ENCODE measurements at places on chromosomes 3 and 15. TPM values are rescaled to one million over a fixed set of nuclear protein-coding genes. Genes with fewer than 3 reads are reported as not detected.

DNA sequence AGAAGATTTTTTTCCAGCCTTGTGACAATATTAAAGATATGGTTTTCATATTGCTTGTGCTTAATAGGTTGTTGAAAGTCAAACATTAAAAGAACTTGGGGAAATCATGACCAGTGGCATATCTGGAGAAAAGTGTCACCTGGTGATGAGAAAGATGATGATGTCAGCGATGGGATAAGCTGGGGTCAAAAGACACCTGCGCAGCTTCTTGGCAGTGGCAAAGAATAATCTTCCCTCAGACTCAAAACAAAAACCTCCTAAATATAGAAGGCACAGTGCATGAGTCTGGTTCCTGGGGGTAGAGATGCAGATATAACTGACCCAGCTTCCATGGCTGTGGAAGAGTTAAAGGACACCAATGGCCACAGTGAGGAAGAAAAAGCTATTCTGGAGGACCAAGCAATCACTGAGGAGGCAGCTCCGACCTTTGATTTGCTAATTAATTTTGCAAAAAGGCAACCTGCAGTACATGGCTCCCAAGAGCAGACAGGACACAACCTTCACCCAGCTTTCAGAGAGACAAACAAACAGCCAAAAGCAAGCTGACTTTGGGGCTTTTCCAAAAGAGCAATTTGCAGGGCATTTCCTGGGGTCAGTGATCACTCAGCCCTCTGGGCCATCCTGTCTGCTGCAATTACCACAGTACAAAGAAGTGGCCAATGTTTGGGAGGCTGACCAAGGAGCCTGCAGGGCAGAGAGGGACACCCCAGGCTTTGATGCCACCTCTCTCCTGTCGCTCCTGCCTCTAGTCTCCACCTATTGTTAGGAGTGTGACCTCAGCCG is 17.6 kb upstream of the SEMA5B start:
- no peak for DNase-seq

Gene ONECUT1
- total RNA-seq = not detected

DNA sequence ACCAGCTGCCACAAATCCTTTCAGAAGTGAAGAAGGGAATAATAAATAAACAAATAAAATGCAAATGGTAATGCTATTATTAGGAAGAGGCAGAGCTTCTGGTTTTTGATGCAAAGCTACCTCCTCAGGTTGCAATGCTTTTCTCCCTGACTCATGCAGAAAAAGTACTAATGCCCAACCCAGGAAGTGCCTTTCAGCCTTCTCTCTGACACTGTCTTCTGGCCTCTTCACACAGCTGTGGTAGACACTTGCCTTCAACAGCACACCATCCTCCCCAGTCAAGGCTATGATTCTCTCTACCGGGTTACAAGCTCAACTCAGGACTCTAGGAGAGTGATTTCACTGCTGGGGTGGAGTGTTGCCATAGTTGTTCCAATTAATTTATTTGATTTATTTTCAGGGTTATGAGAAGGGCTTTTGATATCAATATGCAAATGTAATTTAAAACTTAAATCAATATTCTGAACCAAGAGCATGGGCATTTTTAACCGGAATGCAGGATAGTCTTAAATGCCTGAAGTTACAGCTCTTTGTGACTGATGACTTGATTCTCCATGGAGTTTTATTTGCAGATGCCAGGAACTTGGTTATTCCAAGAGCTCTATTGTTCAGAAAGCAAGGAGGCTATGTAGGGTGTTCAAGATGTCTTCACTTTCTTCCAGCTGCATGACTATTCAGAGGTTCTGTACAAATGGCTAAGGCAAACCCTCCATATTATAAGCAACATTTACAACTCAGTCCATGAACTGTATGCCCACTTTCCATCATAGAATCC is 27.1 kb upstream of the GALNT15 start:
- no peak for DNase-seq

- no peak for DNase-seq
These were observed 148.5 kb upstream of the NAALADL2 start for GRCh38 chr3:174710612-174711011.

DNA sequence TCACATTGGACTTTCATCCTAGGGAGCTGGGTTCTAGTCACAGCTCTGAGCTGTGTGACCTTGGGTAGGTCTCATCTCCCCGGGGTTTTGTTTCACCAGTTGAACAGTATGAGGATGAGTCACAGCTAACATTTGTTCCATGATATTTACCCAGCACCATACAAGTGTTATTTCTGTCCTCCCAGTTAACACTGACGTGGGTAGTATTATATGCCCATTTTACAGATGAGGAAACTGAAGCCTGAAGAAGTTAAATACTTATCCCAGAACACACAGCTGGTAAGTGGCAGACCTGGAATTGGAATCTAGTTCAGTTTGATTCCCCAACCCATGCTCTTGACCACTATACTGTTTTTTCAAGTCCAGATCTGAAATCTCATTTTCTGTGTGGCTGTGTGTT is 908 bp upstream of the RARB start:
- DNase-seq = no peak

Gene RBMS3
- total RNA-seq = 2.3 TPM

Gene SOX14
- total RNA-seq = not detected

- no peak for DNase-seq
These were observed 1250.1 kb downstream of the ZPLD1 start for GRCh38 chr3:103684904-103685303.

- DNase-seq = no peak
These were observed 101.5 kb upstream of the SATB1 start for GRCh38 chr3:18526667-18527066.

DNA sequence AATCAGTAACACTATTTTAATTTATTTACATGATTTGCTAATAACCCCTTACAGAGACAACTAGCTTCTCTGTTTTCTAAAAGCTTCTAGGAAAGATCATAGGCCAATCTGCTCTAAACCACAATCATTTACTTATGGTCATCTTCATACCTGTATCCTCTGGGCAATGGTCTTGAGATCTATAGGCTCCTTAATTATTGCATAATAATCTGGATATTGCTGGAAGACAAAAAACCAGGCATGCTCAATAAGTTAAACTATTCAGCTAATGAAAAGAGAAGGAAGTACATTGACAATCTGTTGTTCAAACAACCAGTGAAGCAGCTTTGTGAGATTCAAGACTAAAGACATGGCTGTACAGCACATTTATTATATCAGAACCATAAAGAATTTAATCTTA is 34.1 kb downstream of the PBRM1 start:
- no peak for DNase-seq

- DNase-seq = no peak
These were observed 58.0 kb downstream of the KY start for GRCh38 chr3:134592806-134593205.

DNA sequence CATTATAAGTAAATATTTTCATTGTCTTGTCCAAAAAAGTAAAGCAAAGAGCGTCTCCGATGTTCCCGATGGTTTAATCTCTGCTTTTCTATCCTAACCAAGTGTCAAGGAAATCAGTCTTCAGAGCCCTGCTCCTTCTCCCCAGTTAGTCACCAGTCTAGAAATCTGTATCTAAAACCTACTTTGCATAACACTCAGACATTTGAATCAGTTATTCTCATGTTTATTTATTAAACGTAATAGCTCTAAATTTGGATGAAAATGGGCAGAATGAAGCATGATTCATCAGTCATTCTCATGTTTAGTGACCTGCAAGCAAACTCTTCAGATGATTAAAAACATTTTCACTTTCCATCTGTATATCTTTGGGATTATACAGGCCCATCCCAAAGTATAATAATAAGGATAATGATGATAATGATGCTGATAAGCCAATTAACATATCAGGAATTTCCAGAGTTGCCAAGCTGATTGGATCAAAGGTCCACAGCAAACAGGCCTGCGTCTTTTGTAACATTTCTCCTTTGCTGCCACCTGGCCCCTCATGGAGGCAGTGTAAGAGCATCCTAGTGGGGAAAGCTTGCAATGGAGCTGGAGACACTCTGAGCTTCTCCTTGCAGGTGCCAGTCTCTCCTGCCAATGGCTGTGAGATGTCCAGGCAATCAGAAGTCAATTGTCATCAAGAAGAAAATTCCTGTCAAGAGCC is 273.9 kb downstream of the IGSF11 start:
- DNase-seq = no peak

DNA sequence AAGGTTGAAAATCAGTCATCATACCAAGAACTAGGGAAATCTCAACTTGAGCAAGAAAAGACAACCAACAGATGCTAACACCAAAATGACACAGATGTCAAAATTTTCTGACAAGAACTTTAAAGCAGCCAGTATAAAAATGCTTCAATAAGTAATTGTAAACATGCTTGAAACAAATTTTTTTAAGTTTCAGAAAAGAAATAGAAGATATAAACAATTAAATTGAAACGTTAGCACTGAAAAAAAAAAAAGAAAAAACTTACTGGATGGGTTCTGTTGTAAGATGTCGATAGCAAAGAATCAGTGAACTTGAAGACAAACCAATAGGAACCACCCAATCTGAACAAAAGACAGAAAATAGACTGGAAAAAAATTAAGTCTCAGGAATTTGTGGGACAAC is 8.0 kb downstream of the MYD88 start:
- no peak for DNase-seq

DNA sequence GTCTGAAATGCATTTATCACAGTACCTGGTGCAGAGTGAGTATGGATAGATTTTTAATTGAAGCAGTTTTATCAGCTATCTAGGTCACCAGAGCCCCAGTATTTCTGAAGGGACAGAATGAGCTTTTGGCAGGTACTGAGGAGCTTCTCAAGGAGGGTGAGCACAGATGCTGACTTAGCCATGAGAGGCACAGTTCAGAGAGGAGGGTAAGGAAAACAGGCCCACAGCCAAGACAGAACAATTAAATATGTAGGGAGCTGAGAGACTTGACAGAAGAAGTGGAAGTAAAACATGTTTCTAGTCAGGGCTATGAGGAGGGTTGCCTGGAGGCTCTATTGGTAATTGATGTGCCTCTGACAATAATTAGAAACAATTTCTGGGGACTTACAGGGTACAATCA is 20.1 kb downstream of the ZNF80 start:
- DNase-seq = no peak

- no peak for DNase-seq
These were observed 18.8 kb downstream of the ASTE1 start for GRCh38 chr3:131007782-131008181.

GRCh38 chr3:195111319-195111705 is 159.6 kb downstream of the XXYLT1 start:
- DNase-seq = no peak

Gene PATL2
- 16.1 TPM for total RNA-seq

DNA sequence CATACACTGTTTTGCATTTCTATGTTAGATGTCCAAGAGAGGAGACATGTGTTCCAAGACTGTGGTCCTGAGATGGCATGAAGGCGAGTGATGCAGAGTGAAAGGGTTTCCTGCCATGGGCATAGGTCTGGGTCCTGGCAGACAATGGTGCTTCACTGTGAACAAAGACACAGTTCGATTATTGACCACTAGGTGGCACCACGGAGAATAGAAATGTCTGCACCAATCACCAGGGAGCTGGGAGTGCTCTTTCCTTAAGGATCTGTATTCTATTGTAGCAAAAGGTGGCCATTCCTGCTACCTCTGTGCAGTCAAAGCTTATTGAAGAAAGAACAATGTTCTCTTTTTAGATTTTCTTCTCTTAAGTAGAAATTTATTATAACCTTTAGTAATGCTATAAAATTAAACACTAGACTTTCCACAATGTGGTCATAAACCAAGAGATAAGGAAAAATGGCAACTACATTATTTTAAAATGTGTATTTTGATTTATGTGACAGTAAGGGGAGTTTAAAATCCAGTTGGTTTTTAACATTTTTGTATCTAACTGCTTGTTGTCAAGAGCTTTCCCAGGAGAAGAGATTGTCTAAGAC is 88.7 kb downstream of the GABRG3 start:
- DNase-seq = peak; percentile 49

- no peak for DNase-seq
These were observed 106.8 kb downstream of the EDEM1 start for GRCh38 chr3:5294356-5294755.

Gene AGBL1
- total RNA-seq = not detected

DNA sequence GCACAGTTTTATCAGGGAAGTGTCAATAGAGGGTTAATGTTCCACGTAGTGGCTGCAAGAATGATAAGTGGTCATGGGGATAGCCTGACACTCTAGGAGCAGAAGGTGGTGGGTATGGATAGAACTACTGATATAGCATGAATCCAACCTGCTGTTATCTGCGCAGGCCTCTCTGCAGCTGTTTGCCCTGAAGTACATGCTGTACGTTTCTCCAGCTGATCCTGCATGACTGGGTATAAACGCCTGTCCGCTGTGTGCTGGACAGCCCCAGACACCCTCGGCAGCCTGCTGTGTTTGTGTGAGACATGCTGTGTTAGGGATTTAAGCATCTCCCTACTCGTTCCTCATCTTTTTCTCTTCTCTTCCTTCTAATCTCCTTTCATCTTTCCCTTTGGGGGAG is 87.1 kb downstream of the LPP start:
- DNase-seq = no peak

Gene TNFAIP8L3
- not detected for total RNA-seq

DNA sequence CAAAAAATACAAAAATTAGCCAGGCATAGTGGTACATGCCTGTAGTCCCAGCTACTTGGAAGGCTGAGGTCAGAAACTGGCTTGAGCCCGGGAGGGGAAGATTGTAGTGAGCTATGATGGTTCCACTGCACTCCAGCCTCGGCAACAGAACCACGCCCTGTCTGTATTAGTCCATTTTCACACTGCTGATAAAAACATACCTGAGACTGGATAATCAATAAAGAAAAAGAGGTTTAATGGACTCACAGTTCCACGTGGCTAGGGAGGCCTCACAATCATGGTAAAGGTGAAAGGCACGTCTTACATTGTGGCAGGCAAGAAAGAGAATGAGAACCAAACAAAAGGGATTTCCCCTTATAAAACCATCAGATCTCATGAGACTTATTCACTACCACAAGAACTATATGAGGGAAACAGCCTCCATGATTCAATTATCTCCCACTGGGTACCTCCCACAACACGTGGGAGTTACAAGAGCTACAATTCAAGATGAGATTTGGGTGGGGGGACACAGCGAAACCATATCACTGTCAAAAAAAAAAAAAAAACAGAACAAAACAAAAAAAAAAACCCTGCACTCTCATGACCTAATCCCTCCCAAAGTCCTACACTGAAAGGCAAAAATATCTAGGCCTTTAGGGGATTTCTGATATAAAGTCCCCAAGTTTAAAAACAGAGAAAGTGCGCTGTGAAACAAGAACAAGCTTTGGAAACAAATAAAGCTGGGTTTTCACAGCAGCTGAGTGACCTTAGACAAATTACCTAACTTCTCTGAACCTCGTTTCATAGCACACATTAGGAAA is 224.7 kb downstream of the IGSF11 start:
- no peak for DNase-seq

GRCh38 chr15:67850994-67851571 is 11.2 kb upstream of the RNU6-1 start:
- DNase-seq = no peak

DNA sequence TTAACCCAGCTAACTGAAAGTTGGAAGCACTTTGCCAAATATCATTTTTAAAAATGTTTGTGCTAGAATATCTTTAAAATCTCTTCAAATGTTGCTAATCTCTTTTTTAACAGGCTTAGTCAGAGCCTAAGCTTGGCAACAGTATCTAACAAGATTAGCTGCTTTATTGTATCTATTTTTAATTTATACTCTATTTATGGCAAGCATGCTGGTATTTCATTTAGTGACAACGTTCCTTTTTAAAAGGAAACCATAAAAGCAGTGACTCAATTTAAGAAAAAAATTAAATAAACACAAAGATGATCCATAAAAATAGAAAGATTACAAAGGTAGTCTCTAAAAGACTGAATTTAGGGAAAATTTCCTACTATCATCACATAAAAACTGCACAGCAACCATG is 40.5 kb downstream of the SLC12A6 start:
- DNase-seq = no peak

Gene HRG
- total RNA-seq = not detected

All from activated CD8-positive, alpha-beta T cell treated with anti-CD3 and anti-CD28 coated beads for 36 hours (primary cell).